Body of pancreas (tissue), 4 donors: ENCODE measurements at places on chromosomes 5 and 9.

DNA sequence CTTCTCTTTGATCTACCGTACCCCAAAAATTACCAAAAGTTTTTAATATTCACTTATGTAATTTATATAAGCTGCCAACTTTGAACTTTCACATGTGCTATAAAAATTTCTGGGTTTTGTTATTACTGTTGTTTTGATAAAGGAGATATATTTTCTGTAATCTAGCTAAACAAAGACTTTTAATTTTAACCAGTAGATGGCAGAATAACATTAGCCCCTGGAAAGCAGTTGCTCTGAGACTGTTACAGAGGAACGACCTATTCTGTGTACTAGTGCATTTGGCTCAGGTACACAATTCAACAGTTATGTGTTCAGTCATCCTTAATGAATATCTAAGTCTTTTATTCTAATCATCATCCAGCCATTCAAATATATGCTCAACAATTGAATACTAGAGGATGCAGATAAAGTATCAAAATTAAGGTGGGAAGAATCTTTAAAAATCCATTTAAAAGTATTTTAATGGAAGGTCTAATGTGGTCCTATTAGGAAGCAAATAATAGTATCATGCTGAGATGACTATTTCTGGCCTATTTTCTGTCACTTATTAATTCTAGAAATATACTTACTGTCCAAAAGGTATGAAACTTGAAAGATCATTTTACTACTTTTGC lies 8.6 kb downstream of the KLHL9 start:
- DNase-seq = no peak

- DNase-seq = no peak
Observed at GRCh38 chr9:21711504-21711903, 90.9 kb upstream of the MTAP start.

GRCh38 chr9:86601697-86602096 lies 247.5 kb upstream of the TUT7 start:
- DNase-seq = no peak

- DNase-seq = no peak
Observed at GRCh38 chr9:84404095-84404686, 63.6 kb upstream of the SLC28A3 start.
